AG10803 (cell line): ENCODE measurements at places on chromosomes 5 and 9.

DNA sequence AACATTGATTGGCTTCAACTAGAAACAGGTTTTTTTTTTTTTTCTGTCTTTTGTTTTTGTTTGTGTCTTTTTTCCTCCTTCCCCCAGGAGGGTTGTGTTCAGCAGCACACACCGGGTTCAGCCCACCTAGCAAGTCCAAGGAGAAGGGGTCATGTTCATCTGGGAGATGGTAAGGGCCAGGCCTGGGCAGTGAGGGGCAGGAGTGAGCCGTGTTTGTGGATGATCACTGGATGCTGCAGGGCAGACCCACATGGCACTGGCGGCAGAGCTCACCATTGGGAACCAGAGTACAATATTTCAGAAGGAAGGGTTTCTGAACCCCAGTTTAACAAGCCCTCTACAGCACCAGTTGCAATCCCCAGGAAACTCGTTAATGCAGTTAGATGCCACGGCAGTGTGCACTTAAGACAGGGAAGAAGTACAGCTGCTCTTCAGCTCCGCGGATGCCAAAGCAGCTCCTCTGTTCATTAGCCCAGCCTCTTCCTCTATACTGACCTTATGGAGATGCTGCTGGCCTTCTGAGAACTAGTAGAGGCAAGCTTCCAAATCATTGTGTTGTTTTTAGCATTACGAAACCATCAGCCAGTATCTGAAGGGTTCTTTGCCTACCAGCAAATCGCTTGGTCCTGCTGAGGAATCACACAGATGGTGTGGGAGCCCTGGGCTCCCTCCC lies 508.2 kb upstream of the WWC1 start:
- DNase-seq = no peak

DNA sequence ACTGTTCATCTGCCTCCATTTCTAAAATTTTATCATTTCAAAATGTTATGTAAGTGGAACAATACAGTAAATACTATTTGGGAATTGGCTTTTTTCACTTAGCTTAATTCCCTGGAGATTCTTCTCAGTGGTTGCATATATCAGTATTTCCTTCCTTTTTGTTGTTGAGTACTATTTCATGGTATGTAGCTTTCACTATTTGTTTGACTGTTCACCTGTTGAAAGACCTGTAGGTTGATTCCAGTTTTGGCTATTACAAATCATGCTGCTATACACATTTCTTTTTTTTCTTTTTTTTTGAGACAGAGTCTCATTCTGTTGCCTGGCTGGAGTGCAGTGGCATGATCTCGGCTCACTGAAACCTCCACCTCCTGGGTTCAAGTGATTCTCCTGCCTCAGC lies 33.0 kb upstream of the PWWP2A start:
- no peak for DNase-seq

DNA sequence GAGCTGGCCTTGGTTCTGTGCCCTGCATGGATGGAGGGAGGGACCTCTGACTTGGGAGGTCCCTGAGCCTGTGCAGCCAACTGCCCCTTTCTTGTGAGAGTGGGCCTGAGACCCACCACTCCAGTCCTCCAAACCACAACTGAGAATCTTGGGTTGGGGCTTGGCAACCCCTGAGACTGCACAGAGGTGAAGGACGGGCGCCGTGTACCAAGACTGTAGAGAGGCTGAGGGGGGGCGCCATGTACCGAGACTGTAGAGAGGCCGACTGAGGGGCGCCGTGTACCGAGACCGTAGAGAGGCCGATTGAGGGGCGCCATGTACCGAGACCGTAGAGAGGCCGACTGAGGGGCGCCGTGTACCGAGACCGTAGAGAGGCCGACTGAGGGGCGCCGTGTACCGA lies 59.3 kb upstream of the CACNA1B start:
- DNase-seq = no peak

GRCh38 chr5:10743951-10744350 lies 17.1 kb downstream of the DAP start:
- DNase-seq = no peak

DNA sequence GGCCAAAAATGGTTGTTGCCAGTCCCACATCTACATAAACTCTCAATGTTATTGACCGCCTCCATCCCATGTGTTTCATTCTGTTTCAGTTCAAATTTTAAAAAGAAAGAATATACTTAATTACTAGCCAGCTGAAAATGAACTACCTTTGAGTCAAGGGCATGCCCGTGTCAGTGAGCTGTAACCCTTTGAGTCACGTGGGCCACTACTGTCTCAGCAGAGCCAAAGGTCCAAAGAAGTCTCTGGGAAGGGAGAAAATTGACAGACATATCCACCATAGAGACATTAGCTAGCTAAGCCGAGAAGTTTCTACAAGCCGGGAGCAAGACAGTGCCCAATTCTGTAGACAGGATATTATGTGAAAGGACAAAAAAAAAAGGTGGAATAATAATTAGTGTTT lies 59.7 kb downstream of the NIM1K start:
- no peak for DNase-seq

DNA sequence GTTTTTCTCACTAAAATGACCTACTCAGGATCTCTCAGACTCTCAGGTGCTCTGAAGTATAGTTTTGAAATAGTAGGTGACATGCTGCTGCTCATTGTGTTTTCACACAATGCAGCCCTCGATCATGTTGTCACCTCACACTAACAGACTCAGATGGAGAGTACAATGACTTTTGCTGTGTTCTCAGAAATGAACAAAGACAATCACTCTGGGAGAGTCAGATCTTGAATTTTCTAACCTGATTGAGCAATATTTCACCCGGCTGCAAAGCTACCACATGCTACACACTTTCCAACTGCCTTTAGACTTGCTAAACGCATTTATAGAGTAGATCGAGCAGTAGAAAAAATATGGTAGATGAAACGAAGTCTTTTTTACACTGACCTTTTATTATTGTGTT lies 113.4 kb downstream of the ST8SIA4 start:
- no peak for DNase-seq

GRCh38 chr5:31708089-31708488 lies 69.2 kb downstream of the PDZD2 start:
- DNase-seq = no peak

DNA sequence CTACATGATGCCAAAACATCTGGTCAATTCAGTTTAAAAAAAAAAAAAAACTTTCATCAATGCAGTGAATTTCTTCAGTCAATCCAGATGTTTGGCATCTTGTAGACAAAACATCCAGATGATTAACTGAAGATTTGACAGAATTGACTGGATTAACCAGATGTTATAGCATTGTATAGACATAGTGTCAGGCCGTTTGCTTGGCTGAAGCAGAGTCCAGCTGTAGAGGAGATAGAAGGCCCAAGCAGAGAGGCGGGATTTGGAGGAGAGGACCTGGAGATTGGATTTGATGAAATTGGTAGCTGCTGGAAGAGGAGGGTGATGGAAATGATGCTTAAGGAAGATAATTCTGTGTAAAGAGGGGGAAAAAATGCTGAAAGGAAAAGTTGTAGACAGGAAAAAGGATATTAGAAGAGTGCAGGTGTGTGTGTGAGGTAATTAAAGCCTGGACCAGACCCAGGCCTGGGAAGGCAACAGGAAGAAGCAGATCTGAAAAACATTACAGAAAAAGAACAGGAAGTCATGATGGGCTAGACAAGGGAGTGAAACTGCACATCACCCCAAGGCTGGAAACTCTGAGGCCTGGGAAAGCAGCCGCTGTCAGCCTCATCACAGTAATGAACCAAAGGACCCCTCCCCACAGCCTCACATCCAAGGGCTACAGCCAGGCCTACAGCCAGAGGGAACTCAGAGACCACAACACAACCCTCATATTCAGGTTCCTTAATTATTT lies 258.3 kb downstream of the CWC27 start:
- DNase-seq = no peak

DNA sequence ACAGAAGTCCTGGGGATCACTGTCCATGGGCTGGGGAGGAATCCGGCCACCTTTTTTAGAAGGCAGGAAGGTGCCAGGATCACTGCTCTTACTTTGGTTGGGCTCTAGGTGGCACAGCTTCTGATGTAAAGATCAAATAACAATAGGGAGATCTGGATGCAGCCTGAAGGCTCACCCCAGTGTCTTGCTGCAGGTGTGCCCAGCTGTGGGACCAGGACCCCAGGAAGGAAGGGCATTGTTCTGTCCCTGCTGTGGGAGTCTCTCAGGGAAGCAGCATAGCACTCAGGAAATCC lies 69.6 kb downstream of the DAB2IP start:
- no peak for DNase-seq

- DNase-seq = no peak
Observed at GRCh38 chr5:38344891-38345290, 86.5 kb downstream of the EGFLAM start.

DNA sequence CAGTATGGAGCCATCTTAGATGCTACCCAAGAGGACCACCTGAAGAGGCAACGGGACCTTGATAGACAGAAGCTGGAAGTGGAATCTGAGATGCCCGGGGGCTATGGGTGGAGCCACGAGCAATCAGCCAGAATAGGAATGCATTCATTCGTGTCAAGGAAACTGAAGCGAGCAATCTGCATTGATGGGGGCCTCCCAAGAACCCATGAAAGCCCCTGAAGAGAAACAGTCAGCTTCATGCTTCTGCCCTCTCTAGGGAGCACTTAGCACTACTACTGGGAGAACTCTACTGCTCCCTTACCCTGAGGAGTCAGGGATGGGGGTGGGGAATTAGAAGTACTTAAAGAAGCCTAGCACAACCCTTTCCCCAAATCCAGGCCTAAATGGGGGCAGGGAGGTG lies 51.9 kb upstream of the TCERG1 start:
- no peak for DNase-seq

- no peak for DNase-seq
Observed at GRCh38 chr5:108276187-108277050, 105.5 kb downstream of the FBXL17 start.

GRCh38 chr5:157917491-157917890 lies 58.5 kb upstream of the CLINT1 start:
- DNase-seq = no peak

DNA sequence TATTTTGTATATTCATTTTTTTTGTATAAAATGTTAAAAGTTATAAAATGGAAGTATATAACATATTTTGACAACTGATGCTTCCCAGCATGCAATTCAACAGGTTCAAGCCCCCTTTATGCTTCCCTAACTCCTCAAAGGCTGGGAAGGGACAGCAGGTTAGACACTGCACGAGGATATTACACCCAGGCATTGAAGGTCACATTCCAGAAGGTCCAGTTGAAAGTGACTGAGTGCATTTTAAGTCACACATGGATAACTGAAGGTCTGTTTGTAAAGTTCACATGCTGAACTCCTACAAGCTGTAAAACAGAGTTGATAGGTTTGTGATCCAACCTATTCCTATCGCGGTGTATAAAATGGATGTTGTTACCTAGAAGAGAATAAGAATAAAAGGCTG lies 13.6 kb downstream of the PRXL2C start:
- no peak for DNase-seq

DNA sequence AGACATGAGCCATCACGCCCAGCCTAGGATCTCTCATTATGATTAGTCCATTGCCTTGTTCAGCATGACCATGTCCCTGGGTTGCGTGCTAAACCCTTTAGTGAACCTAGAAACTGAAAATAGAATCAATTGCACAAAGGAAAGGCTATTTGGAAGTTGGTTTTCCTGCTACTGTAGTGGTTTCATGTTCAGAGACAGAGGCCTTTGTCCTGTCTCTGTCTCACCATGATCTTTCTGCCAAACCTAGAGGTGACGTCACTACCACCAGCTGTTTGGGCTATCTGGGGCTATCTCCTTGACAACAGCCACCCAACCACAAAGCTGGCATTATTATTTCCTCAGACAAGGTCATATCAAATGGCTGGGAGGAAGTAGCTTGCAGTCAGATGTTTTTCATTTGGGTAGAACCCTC lies 4.0 kb upstream of the CDK5RAP2 start:
- peak; percentile 96 for DNase-seq

GRCh38 chr9:96457266-96457665 lies 7.3 kb downstream of the HABP4 start:
- DNase-seq = no peak

DNA sequence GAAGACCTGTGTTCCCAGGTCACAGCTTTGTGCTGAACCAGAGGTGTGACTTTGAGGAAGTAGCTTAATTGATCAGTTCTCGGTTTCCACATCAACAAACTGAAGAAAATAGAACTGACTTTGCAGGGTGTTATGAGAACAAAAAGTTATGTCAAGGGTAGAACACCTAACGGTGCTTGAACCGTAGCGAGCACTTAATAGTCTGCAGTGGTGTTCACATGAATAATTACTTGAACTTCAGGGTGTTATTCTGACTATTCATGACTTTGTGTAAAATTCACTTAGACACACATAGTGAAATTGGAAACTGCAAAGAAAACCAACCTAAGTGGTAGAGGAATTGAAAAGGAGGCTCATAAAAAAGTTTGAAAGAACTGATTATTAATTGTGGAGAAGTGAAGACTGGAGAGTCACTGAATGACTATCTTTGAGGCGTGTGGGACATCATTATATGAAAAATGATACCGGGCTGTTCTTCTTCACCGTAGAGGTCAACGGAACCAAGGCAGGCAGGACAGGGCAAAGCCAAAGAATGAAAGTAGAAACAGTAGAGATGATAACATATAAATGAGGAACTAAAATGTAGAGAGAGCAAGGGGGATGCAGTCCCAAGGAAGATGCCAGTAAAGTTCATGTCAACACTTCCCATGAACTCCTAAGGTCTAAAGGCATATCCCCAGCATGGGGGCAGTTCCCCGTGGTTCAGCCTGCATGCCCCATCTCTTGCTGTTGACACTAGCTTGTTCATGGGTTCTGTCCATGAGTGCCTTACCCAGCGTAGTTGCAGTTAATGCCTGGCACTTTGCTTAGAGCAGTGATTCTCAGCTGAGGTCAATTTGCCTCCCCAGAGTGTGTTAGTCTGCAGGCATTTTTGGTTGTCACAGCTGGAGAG lies 118.7 kb downstream of the ZNF462 start:
- no peak for DNase-seq

GRCh38 chr9:70625078-70625477 lies 210.6 kb upstream of the KLF9 start:
- DNase-seq = no peak

DNA sequence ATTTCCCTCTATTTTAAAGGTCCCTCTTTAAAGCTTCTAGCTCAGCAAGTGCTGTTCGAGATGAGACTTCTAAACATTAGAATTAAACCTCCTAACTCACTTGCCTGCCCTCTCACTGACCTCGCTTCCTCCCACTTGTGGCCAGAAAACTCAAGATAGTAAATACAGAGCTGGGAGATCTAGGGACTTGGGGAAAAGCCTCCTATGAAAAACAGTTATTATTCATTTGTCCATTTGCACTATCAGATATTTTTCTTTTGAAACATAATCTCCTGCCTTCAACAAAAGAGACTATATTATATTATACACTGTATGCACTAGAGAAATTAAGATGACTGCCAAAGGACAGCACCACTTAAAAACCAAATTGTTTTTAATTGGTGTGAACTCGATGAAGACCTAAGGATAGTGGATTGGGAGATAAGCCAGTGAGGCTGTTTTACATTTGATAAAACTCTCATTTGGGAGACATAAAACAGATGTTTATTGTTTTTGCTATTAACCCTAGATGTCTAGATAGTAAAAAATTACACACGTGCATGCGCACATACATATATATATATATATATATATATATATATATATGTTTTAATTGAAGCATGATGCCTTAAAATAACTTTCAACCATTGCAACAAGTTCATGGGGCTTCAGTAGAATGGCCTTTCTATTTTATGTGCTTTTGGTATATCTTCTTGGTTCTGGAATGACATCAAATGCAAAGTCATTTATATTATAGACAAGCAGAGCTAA lies 229.4 kb downstream of the ADAMTSL1 start:
- DNase-seq = no peak

- DNase-seq = no peak
Observed at GRCh38 chr5:15948190-15948589, 231.4 kb downstream of the MARCHF11 start.
